Natural killer cell treated with Interleukin-12 subunit alpha and Interleukin-12 subunit beta and Interleukin-15 and Interleukin-18, amount 100 ng/mL, for 72 hours (primary cell): ENCODE measurements at places on chromosomes 7 and 10. TPM values are rescaled to one million over a fixed set of nuclear protein-coding genes. Genes with fewer than 3 reads are reported as not detected.

The DLG5 gene
- total RNA-seq, result 8.5 TPM

GRCh38 chr7:76302347-76303201, at the start of gene HSPB1:
Gene HSPB1, plus strand, starts transcription at chr7:76302673. Its CDS starts 40 bp downstream, at chr7:76302713.
- no peaks in the 10 kb centered on the region for H3K36me3 ChIP-seq
- H3K27ac ChIP-seq, result peak within 1 kb of the TSS; percentile 81
- H3K4me1 ChIP-seq, result peaks cover 10% of the 10 kb centered on the region
- DNase-seq, result no peak
- no peaks in the 10 kb centered on the region for H3K27me3 ChIP-seq

DNA sequence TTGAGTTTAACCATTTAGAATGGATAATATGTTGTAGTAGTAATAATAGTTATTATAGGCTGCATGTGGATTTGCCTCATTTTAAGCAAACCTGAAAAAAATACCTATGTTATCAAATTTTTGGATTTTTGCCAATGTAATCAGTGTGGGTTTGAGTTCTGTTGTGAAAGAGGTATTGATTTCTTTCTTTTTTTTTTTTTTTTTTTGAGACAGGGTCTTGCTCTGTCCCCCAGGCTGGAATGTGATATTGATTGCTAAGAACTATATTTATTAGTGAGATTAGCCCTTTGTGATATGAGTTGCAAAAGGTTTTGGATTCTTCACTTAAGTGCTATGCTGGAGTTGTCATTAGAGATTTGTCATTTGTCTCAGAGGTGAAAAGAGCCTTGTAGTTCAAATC, 124.4 kb downstream of the ST7 start:
- no peaks in the 10 kb centered on the region for H3K36me3 ChIP-seq
- DNase-seq, result no peak
- peaks cover 3% of the 10 kb centered on the region for H3K4me1 ChIP-seq
- no peak overlapping the region for H3K4me3 ChIP-seq
- no peak overlapping the region for H3K27ac ChIP-seq
- H3K27me3 ChIP-seq, result no peaks in the 10 kb centered on the region

- no peaks in the 10 kb centered on the region for H3K27me3 ChIP-seq
- H3K36me3 ChIP-seq, result no peaks in the 10 kb centered on the region
- peak overlapping the region; percentile 79 for H3K4me3 ChIP-seq
Observed at GRCh38 chr10:110992006-110992800, 72.8 kb downstream of the SHOC2 start.

- no peaks in the 10 kb centered on the region for H3K36me3 ChIP-seq
- peak; percentile 46 for DNase-seq
- no peak overlapping the region for H3K27ac ChIP-seq
- H3K4me3 ChIP-seq, result no peak overlapping the region
- no peaks in the 10 kb centered on the region for H3K4me1 ChIP-seq
Observed at GRCh38 chr7:45598886-45599520, 24.8 kb downstream of the ADCY1 start.
